ENCODE measurements at places on chromosomes 13 and 19. TPM values are rescaled to one million over a fixed set of nuclear protein-coding genes. Genes with fewer than 3 reads are reported as not detected.

Gene ETV2
- not detected for total RNA-seq

- DNase-seq = no peak
Observed at GRCh38 chr13:110151462-110151861, 155.5 kb downstream of the COL4A1 start.

Gene BRSK1
- 5.6 TPM for total RNA-seq

Gene EXOC3L2
- total RNA-seq = not detected

DNA sequence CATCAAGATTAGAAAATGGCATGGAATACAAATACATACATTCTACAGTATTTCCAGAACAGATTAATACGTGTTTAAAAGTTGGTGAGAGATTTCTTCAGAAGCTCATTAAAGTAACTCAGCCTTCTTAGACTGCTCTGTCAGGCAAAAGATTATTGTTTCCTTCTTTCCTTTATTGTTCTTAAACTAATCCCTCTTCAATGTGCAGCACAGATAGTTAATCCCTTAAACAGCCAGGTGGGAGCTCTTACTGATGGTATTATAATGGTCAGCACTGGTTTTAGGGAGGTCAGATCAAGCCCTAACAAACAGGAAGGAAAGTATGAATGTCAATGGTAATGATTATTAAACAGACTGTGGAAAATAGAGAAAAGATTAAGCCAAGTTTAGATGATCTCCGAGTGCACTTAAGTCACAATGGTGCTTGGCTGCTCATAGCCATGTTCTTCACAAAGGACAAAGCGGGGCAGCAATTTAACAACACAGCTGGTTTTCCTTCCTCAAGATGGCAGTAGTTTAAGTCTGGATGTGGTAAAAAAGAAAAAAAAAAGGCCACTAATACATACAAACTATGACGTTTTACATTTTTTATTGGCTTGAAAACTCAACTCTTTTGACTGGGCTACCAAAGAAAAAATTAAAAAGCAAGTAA is 992.6 kb downstream of the PCDH9 start:
- no peak for DNase-seq

DNA sequence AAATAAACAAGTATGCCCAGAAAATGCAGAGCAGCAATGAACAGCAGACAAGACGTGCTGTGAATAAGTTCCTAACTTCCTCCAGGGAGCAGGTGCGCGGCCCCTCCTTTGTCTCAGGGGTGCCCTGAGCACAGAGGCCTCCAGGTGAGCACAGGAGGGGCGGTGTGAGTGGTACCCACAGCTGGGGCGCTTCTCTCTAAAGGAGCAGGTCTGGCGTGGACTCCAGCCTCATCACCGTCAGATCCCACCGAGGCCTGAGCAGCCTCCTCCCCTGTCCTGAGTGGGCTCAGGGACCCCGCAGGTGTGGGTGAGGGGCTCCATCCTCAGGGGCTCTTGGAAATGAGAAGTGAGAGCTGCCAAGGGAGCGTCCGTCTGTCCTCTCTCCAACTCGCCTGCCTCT is 3.2 kb downstream of the LILRA5 start:
- no peak for DNase-seq

Gene CD209
- not detected for total RNA-seq

DNA sequence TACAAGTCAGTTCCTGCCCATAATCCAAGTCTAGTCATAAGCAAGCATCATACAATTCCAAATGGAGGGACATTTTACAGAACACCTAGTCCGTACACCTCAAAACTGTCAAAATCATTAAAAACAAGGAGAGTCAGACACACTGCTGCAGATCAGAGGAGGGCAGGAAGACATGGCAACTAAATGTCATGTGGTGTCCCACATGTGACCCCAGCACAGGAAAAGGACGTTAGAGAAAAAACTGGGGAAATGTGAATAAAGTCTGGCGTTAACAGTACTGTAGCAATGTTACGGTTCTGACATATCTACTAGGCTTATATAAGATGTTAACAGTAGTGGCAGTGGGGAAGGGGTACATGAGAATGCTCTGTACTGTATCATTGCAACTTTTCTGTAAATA is 2.3 kb downstream of the ZSCAN5A start:
- no peak for DNase-seq

DNA sequence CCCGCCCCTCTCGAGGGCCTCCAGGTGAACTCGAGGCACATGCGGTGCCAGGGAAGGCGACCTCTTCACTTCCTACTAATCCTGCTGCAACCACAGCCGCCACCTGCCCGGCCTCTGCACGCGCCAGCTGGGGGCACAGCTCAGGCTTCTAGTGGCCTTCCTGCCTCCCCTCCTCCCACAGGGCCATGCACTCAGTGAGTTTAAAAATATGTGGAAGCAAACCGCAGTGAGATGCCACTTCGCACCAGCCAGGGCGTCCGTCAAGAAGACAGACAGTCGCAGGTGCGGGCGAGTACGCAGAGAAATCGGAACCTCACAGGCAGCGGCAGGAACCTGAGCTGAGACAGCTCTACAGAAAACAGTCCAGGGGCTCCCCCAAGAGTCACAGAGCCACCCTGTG is 10.4 kb downstream of the LMNB2 start:
- DNase-seq = no peak

Gene NCCRP1
- total RNA-seq = 0.50 TPM

Gene FEM1A
- 13.5 TPM for total RNA-seq

DNA sequence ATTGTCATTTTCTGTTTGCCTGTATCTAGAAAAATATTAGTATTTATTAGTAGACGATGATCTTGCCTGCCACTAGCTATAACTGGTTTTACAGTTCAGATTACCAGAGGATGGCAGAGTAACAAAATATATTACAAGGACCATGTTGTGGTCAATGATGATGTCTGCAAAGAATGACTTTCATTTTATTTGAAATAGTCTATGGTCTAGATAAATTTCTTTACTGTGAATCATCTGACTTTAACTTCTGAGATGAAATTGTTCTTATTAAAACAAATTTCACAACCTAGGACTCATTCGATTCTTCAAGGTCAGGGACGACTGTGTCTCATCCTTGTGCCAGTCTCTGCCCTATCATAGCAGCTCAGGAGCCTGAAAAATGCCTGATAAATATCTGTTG is 637.8 kb upstream of the KLF12 start:
- DNase-seq = peak; percentile 80

DNA sequence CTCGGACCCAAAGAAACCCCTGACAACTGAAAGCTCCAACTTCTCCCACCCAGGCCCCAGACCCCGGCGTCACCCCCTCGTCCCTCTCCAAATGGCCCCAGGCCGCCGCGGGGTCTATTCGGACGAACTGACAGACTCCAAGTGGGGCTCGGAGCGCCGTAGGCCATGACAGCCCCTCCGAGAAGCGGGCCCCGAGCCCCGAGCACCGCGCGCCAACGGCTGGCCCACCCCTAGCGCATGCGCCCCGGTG is 360 bp downstream of the DDX39A start:
- DNase-seq = no peak

Gene SMIM44
- total RNA-seq = 2.7 TPM

Gene ATXN8OS
- total RNA-seq = not detected

DNA sequence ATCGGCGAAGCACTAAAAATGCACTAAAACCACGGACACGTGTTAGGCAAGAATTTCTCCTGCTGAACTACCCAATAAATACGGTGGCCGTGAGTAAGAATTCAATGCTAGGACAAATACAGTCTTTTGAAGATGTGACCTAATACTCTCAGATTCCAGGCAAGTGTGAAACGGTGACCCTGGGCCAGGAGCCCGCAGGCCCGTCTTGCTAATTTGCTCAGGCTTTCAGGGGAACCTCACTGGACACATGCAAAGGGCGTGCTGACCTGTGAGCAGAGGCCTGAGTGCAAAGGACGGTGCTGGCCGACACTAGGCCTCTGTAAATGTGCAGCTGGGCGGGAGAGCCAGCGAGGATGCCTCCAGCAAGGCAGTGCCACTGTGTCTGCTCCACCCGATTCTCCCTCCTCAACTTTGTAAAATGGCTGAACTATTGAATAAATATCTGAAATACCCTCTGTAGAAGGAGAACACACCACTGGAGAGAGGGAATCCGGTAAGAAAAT is 70.1 kb downstream of the STK24 start:
- DNase-seq = no peak

DNA sequence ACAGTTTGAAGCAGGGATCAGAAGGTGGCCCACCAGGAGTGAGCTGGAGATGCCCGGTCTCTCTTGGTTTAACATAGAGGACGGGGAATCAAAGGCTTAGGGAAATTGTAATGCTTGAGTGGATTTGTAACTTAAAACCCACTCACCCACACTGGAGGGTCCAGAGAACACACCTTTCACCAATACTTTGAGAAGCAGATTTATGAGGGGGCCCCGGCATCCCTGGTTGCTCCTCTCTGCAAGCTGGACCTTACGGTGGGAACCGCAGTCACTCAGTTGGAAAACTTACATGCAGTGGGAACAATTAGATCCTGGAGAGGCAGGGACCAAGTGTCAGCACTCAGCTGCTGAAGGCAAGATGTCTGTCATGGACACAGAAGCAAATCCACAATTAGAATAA is 20.5 kb downstream of the PPP5C start:
- no peak for DNase-seq

Gene NEK5
- total RNA-seq = 0.33 TPM

Gene ZNF813
- 2.9 TPM for total RNA-seq

GRCh38 chr19:35565016-35565856 is 1.8 kb upstream of the ATP4A start:
- no peak for DNase-seq

- DNase-seq = no peak
Observed at GRCh38 chr13:38444904-38445303, 95.3 kb downstream of the UFM1 start.

DNA sequence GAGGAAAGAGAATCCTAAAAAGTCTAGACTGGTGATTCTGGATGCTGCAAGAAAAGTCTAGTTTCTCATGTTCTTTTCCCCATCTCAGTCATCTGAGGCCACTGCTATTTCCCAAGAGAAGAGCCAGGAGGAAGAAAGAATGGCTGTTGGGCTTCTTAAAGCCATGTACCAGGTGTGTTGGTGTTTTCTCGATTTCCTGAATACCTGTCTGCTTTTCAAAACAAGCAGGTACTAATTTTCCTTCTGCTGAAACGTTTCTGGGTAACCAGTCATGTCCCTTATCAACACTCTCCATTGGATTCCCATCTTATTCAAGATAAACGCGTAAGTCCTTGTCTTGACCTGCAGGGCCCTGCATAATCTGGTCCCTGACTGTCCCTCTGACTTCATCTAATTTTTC is 1.1 kb downstream of the ZNF570 start:
- no peak for DNase-seq

DNA sequence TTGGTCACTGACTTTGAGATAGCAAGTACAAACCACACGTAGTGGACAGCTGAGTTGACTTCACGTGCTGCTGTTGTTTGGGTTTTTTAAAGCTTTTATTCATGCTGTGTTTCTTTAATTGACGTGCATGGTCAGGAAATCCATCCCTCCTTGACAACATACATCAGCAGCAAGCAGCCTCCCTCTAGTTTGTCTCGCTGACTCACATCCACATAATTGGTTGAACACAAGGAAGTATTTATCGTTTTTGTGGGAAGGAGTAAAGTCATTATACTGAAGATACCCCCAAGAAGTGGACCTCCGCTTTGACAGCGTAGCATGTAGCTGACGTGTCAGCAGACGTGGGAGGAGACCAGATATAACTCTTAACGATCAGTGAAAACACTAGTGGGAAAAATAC is 355.8 kb downstream of the MYO16 start:
- no peak for DNase-seq

DNA sequence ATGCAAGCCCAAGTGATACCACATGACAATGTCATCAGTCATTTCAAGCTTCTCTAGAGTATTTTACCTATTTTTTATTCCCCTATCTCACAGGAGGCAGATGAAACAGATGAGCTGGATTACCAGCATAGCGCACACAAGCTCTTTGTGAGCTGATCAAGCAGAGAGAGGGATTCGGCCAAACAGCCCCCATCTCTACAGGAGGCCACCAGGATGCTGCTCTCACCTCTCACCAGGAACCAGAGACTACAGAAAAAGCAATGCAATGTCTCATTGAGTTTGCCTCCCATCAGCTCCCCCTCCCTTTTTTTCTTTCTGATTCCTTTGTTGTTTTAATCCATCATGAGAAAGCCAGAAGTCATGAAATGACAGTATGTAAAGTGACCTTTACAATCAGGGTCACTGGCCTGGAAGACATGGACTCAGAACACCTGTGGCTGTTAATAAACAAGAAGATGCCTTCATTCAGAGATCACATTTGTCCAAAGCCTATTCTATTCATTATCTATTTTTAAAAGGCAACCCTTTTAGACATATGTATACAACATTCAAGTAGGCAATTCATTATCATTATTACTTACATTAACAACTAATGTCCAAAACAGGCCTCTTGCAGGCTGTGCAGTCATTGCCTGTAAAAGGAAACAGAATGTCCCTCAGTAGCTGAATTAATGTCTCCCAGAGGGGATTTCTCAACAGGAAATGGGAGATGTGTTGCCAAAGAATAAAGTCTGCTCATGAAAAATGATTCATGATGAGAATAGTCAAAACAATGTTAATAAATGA is 656.6 kb downstream of the TBC1D4 start:
- peak; percentile 86 for DNase-seq

GRCh38 chr19:50478901-50479715 is 2.5 kb upstream of the GARIN5A start:
- DNase-seq = peak; percentile 33

GRCh38 chr19:3752492-3752891 is 9.0 kb downstream of the APBA3 start:
- no peak for DNase-seq

DNA sequence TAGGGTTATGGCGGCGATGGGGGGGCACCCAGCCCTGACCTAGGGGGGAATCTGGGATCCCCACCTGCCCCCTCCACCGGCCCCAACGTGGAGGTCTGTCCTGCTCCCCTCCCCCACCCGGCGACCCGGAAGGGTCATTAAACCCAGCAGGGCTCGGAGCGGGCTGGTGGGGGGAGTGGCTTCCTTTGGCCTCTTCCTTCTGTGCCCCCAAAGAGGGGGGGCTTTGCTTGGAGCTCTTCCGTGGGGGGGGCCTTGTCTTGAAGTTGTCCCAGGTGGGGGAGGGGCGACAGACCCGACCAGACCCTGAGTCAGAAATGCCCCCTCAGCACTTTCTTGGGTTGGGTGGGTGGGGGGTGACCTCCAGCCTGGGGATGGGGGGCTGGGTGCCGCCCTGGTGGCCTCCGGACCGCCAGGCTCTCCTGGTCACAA is 1.5 kb downstream of the ARID3A start:
- no peak for DNase-seq

- no peak for DNase-seq
Observed at GRCh38 chr13:99215184-99215830, 14.7 kb downstream of the UBAC2 start.

All from mammary epithelial cell (primary cell).